Activated T-helper 1 cell treated with anti-CD3 and anti-CD28 coated beads, Interleukin-2, amount 50 U/mL, for 16 hours (primary cell): ENCODE measurements at places on chromosomes 7 and 10.

DNA sequence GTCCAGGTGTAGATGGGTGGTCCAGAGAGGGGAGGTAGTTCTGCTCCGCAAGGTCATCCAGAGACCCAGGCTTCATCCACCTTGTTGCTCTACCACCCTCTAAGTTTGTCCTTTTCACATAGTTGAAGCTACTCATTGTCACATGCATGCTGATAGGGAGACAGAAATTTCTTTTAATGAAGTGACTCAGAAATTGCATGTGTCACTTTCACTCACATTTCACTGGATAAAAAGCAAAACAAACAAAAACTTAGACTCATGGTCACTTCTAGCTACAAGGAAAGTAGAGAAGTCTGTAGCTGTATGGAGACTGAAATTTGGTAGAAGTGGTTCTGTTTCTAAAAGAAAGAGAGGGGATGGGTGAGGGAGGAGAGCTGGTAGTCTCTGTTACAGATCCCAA lies 161.9 kb downstream of the SORCS3 start:
- no peak for DNase-seq

DNA sequence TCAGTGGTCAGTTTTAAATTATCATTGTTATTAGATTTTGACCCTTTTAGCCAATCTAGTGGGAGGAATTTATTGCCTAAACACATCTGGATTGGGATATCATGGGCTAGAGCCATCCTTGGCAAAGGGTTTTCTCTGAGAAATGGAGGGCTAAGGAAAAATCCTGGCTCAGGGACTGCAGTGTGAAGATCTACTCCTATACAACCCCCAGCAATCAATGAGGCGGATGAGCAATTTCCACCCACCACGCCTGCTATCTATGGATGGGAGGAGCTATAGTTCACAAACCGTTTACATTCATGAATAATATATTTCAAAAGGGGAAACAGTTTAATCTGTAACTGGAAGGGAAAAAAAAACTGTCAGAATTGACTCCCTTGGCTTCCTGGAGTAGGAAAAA lies 2.7 kb downstream of the CAV1 start:
- DNase-seq, result no peak

- DNase-seq, result no peak
These were observed 80.0 kb downstream of the ARID5B start for GRCh38 chr10:61981460-61981859.

GRCh38 chr10:43573250-43574000 lies 991 bp downstream of the ZNF239 start:
- DNase-seq, result no peak

GRCh38 chr7:123275036-123275753 lies 75.4 kb upstream of the SLC13A1 start:
- no peak for DNase-seq

DNA sequence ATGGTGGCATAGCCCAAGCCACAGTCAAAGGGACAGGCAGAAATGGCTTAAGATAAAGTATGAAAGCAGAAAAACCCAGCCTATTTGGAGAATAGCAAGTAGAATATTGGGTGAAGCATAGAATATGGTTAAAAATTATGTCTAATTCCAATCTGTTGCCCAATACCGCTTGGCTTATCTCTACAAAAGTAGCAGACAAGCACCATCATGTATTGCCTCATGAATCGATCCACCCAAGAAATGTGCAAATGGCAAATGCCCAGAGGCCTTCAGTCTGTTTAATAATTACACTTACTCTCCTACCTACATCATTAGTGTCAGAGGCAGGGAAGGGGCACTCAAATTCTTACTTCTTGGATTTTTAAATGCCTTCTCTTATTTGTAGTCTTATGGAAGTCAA lies 130.9 kb upstream of the ADAM12 start:
- DNase-seq, result no peak

- DNase-seq, result no peak
These were observed 31.0 kb downstream of the BET1 start for GRCh38 chr7:93973134-93973533.

GRCh38 chr7:134787064-134787463 lies 7.6 kb downstream of the CALD1 start:
- DNase-seq, result no peak

GRCh38 chr10:62451611-62451975 lies 77.4 kb downstream of the ZNF365 start:
- DNase-seq, result no peak

DNA sequence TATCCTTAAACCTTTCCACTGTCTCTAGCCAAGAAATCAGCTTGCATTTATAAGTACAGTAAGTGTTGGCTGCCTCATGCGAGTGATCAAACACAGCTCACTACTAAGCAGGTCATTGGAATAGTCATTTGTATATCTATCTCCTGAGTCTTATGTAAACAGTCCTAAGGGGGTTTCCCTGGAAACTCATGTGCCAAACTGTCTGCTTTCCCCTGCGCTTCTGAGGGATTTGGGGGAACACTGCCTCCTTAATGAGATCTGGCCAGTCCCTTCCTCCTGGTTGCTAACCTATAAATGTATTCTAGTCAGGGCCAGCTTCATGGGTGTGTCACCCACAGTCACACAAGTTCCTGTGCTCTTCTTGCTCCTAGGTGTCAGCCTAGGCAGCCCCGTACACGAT lies 133.1 kb downstream of the CD36 start:
- no peak for DNase-seq

- DNase-seq, result no peak
These were observed 90.0 kb downstream of the ST7 start for GRCh38 chr7:117043108-117043825.

- no peak for DNase-seq
These were observed 93.8 kb downstream of the ADD3 start for GRCh38 chr10:110101464-110102144.

GRCh38 chr10:92845921-92846320 lies 2.4 kb upstream of the EXOC6 start:
- no peak for DNase-seq
